AG08395 (cell line): ENCODE measurements at places on chromosomes 3 and 15.

GRCh38 chr3:100040451-100041225 lies 73.7 kb downstream of the FILIP1L start:
- DNase-seq, result no peak

DNA sequence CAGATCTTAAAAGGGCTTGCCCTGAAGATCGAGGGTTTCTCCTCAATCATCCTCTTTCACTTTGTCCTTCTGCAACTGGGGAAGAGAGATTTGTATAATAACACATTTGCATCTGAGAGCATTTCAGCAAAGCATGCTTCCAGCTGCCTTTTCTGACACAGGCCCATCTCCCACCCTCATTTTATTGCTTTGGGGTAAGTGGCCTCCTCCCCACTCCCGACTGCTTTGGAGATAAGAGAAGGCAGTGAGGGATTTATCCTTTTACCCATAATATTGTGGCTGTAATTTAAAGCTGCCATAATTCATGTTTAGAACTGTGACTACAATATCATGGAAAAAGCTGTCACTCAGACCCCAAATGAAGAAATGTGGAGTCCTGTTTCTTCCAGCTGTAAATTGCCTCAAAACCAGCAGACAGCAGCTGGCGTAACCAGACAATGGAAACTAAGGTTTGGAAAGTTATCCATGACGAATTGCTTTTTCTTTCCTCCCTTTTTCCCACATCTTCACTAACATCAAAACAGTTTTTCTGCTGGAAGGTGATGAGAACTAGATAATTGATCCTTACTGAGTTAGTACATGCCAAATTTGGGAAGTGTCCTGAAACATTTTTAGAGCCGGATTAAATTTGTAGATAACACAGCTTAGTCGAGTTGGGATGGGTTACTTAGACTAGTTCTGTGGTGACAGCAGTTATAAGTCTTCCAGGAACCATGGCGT lies 104.2 kb upstream of the PFN2 start:
- DNase-seq, result no peak

- DNase-seq, result peak; percentile 13
These were observed 294.2 kb upstream of the SEMA6D start for GRCh38 chr15:47422881-47423665.

- DNase-seq, result no peak
These were observed 90.4 kb downstream of the FOXP1 start for GRCh38 chr3:71492974-71493771.

- DNase-seq, result no peak
These were observed 11.7 kb downstream of the ABHD2 start for GRCh38 chr15:89099968-89100367.

GRCh38 chr15:87998630-87999029 lies 257.9 kb downstream of the NTRK3 start:
- no peak for DNase-seq

- no peak for DNase-seq
These were observed 124.5 kb downstream of the SMAD6 start for GRCh38 chr15:66826507-66826906.

- no peak for DNase-seq
These were observed 113.2 kb downstream of the RFTN1 start for GRCh38 chr3:16400106-16400931.

- peak; percentile 87 for DNase-seq
These were observed at the start of the genes NOP10 and NUTM1 for GRCh38 chr15:34342737-34343575. NOP10 (minus strand) TSS chr15:34343136; CDS start chr15:34343073, 63 bp downstream. NUTM1 (plus strand) TSS chr15:34343315; CDS start chr15:34343697, 382 bp downstream.

DNA sequence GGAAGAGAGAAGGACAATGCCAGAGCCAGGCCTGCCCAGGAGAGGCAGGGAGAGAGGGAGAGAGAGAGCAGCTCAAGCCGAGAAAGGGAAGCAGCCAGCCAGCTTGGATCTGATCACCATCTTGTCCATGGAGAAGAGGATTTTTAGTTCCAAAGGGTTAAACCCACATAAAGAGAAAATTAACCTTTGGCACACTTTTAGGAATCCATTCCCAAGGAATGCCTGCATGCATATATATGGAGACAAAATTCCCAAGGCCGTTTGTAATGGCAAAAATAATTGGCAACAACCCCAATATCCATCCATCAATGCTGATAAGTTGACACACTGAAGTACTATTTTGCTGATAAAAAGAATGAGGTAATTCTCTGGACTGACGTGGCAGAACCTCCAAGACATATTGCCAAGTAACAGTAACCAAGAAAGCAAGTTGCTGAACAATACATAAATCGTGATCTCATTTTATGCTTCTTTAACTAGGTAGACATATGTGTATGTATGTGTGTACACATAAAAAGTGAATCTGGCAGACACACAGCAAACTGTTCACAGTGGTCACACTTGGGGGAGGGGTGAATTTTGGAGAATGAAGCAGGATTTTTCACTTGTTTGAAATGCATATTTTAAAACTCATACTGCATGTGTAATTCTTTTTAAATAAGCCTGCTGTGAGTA lies 7.5 kb upstream of the STRA6 start:
- peak; percentile 48 for DNase-seq
